ENCODE measurements at places on chromosomes 11 and 22. TPM values are rescaled to one million over a fixed set of nuclear protein-coding genes. Genes with fewer than 3 reads are reported as not detected.
A peak's percentile ranks its signal among the peaks of the same experiment; 100 is the strongest.

The LRRC56 gene
- 1.8 TPM for total RNA-seq

GRCh38 chr22:42553475-42554361 is at the start of gene SERHL2:
Gene SERHL2, plus strand, starts transcription at chr22:42553956. Its CDS starts 65 bp downstream, at chr22:42554021.
- DNase-seq = peak; percentile 75

DNA sequence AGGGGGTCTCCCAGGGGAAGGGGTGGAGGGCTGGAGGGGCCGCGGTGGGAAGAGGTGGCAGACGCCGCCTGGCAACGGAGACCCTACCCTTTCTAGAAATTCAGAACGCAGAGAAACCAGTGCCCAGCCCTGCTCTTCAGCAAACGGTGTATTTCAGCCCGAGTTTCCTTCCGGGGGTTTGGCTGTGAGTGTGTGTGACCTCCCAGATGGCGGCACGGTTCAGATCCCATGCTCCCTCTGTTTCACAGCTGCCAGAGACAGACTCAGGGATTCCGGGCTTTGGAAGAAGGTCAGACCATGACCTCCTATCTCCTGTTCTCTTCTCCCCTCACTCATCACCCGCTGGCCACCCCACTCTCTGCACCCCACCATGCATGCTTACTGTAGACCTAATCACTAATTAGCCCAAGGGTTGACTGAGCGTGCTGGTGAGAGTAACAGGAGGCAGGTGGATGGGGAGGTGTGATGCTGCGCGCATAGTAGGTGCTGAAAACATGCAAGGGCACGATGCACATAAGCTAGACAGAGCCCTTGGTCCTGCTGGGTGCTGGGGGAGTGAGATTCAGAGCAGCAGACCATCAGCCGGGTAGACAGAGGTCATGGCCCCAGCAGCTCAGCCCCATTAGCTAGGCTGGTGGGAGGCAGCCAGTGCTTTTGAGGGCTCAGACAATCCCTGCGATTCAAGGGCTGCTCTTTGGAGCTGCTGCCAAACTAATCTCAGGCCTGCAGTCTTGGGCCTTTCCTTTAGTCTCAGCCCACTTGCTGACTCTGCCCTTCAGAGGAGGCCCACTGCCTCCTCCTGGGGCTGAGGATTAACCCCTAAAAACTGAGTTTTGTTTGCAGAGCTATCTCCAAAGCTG is 256.5 kb upstream of the CADM1 start:
- no peak for DNase-seq

DNA sequence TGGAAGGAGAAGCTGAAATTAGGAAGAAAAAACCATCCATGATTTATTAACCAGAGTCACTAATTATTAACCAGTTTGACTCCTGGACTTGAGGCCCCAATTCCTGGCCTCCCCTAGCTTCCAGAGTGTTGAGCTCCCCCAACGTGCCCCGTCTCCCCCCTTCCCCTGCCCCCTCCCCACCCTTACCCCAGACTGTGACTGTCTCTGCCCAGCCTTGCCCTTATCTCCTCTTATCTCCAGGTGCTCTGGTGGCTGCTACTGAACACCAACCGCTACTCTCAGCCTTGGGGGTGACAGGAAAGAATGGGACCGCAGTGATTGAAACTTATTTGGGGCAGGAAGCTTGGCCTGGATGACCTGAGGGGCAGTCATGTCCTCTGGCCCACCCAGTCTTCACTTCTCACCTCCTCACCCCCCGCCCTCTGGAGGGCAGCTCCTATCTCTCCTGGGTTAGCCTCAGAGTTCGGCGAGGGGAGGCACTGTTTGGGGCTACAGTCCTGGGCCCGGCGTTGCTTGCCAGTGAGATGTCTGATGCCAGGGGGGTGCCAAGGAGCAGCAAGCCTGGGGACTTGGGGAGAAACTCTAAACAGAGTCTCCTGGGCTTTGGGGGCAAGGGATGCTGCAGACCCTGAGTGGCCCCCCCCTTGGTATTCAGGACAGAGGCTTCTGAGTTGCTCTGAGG is 15.5 kb downstream of the NECTIN1 start:
- no peak for DNase-seq

- no peak for DNase-seq
These were observed 11.3 kb upstream of the SMIM38 start for GRCh38 chr11:69144316-69145049.

GRCh38 chr22:45861259-45861658 is 115.7 kb downstream of the WNT7B start:
- DNase-seq = no peak

The HTR3B gene
- not detected for total RNA-seq

- peak; percentile 39 for DNase-seq
These were observed 42.2 kb downstream of the FLI1 start for GRCh38 chr11:128735935-128736605.

GRCh38 chr11:121692236-121692635 is 239.5 kb upstream of the SORL1-AS1 start:
- no peak for DNase-seq

GRCh38 chr11:82631722-82632630 is 101.7 kb downstream of the FAM181B start:
- no peak for DNase-seq

The DEUP1 gene
- total RNA-seq = not detected

The DGCR6 gene
- 1.5 TPM for total RNA-seq

The INS gene
- total RNA-seq = not detected

The NADSYN1 gene
- 60.3 TPM for total RNA-seq

The KRTAP5-2 gene
- total RNA-seq = not detected

DNA sequence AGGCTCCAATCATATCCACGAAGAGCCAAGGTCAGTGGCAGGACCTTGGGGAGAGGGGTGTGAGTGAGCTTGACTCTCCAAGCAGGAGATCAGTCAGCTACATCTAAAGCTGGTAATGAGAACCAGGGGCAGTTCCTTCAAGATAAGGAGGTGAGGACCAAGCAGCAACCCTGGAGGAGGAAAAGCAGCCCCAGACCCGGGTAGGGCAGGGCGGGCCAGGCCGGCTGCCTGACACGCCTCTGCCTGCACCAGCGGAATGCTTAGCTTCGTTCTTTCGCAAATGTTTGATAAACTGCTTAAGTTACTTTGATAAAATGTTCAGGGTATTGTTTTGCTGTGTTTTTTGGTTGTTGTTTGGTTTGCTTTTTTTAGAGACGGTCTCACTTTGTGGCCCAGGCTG is 18.7 kb upstream of the FADD start:
- no peak for DNase-seq

DNA sequence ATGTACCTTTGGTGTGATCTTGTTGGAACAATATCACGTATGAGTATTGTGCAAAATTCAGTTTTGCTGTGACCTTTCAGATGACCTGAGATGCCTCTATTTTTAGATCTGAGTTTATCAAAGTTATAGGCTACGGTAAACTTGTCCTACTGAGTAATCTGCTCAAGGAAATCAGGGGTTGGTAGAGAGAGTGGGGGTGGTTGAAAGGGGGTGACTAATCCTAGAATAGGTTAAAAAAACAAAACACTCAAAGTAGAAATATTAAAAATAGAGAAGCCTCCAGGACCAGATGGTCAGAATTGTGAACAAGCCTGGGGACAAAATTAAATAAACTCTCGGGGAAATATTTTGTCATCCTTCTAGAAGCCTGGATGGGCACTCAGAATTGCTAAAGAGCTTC is 59.9 kb upstream of the C11orf87 start:
- no peak for DNase-seq

DNA sequence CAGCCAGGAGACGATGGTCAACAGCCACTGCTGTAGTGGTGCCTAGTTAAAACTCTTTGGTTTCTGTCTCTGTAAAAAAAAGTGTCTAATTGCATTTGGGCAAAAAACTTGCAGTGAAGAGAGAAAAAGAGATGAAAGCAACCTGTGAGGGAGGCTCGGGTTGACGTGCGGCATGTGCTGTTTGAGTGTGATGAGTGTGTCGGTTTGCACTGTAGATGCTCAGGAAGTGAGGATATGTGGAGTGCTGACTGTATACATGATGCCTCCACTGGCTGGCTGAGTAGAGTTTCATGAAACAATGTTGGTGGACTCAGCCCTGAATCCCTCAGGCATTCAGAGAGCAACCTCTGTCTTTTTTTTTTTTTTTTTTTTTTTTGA is 4.3 kb upstream of the DGCR6L start:
- DNase-seq = no peak

- DNase-seq = no peak
These were observed 81.4 kb downstream of the KCNQ1 start for GRCh38 chr11:2525941-2526807.

The LIF gene
- total RNA-seq = 87.5 TPM

The FADD gene
- 39.4 TPM for total RNA-seq

The ISX gene
- total RNA-seq = not detected

The OR8G1 gene
- not detected for total RNA-seq

- no peak for DNase-seq
These were observed 22.0 kb downstream of the FAT3 start for GRCh38 chr11:92246630-92247029.

- DNase-seq = no peak
These were observed 969 bp downstream of the CCDC117 start for GRCh38 chr22:28773461-28773867.

DNA sequence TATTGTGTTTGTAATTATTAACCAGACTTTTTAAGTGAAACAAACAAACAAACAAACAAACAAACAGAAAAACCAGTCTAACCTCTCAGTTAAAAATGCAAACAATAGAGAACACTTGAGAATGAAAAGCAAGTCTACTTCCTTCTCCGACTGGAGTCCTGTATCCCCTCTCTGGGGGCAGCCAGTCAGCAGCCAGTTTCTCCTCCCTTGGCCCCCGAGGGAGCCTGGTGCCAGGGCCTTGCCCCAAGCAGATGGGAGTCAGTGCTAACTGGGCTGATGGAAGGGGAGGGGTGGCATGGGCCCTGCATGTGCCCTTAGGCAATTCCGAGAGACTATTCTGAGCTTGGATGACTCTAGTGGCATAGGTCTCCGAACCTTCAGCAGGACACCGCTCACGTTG is 137.2 kb downstream of the GRIK4 start:
- DNase-seq = no peak

The MYO18B gene
- total RNA-seq = 0.59 TPM

DNA sequence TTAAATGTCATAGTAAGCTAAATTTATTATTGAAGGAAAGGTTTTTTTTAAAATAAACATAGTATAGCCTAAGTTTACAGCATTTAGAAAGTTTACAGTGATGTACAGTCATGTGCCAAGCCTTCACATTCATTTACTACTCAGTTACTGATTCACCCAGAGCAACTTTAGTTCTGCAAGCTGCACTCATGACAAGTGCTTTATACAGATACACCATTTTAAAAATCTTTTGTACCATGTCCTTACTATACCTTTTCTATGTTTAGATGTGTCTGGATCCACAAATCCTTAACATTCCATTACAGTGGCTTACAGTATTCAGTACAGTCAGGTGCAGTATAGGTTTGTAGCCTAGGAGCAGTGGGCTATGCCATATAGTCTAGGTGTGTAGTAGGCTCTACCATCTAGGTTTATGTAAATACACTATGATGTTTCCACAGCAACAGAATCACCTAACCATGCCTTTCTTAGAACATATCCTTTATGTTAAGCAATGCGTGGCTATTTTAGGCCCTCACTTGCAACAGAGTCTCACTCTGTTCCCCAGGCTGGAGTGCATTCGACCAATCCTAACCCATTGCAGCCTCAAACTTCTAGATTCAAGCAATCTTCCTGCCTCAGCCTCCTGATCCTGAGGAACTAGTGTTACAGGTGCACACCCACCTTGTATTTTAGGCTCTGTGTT is 79.5 kb upstream of the SLC25A18 start:
- DNase-seq = no peak

DNA sequence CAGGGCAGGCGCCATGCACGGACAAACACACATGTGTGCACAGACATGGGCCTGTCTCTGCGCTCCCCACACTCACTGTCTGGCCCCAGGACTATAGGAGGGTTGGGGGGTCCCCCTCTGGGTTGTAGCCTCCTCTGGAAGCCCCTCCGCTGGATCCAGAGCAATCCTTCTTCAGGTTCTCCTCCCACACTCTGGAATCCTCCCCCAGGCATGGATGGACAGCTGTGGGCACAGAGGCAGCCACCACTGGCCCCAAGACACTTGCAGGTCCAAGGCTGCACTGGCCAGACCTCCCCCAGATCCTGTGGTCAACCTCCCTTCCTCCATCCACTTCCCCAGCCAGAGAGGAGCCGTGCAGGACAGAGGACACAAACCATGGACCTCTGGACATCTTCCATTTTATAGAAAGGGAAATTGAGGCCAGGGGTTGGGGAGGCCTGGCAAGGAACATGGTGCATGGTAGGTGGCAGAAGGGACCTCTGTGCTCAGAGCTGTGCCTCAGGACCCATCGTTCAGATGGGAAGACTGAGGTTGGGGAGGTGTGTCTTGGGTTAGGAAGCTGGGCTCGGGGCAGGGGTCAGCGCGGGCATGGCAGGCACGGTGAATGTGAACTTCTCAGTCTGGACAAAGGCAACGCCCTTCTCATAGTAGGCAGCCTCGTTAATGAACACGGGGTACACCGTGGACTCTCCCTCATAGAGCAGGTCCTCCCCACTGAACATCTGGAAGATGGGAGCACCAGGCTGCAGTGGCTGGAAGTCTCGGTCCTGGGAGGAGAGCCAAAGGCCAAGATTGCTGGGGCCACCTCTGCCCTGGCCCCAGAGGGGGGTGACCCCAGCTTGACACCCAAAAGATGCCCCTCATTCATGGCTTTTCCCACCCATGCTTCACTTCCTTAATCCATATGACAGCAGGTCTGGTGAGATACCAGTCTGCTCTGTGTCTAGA is 2.9 kb upstream of the TBX10 start:
- DNase-seq = no peak

The THY1 gene
- 0.40 TPM for total RNA-seq

- DNase-seq = no peak
These were observed 15.2 kb downstream of the SBF1 start for GRCh38 chr22:50459496-50460140.

GRCh38 chr22:46042786-46043185 is 65.8 kb upstream of the WNT7B start:
- no peak for DNase-seq

DNA sequence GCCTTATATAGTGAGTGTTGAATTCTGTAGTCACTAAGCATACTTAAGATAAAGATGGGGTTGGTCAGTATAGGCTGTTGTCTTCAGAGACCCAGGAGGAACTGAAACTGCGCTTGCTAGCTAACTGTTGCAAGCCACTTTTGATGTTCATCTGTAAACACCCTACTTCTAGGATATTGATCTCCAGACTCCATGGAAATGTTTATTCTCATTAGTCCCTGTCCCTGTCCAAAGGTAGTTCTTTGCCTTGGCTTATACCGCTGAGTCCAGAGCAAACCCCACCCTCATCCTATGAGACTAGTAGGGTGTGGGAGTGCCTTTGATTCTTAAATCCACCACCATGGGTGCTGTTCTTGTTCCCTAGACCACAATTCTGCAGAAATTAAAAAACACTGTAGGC is 36.4 kb downstream of the DEPDC5 start:
- DNase-seq = no peak

DNA sequence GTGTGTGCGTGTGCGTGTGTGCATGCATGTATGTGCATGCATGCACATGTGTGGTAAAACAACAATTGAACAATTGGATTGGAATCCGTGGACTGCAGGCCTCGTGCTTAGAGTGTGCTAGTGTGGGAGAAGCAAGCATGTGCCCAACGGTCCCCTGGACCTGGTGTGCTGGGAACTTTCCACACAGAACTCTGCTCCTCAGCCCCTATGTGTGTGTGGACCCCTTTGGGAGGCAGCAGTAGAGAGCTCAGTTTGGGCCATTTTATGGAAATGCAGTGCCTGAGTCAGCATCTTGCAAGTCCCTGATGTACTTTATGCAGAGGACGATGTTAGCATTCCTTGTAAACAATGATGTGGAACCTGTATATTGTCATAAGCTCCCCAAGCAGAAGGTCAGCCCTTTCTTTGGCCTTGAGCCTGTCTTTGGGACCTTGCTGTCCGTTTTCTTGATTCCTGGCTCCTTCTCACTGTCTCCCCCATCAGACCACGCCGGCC is 167.3 kb downstream of the TBC1D22A start:
- DNase-seq = no peak

The NOX4 gene
- total RNA-seq = not detected

The BTG4 gene
- total RNA-seq = not detected

- no peak for DNase-seq
These were observed 19.6 kb downstream of the NF2 start for GRCh38 chr22:29623059-29623458.

The PATE4 gene
- total RNA-seq = not detected

All from CD8-positive, alpha-beta memory T cell (primary cell).